SIG-M5 (cell line): ENCODE measurements at places on chromosomes 16 and 17.

- DNase-seq = no peak
These were observed 20.9 kb downstream of the ITGB3 start for GRCh38 chr17:47274319-47275069.

- DNase-seq = no peak
These were observed 7.1 kb downstream of the USP31 start for GRCh38 chr16:23141959-23142740.

- DNase-seq = no peak
These were observed at the start of gene ROGDI for GRCh38 chr16:4801962-4802658. Gene ROGDI, minus strand, starts transcription at chr16:4802633. Its CDS starts 62 bp downstream, at chr16:4802571.

GRCh38 chr16:4954714-4955113, 3.4 kb upstream of the SEC14L5 start:
- no peak for DNase-seq

- no peak for DNase-seq
These were observed 17.5 kb upstream of the GUCY2D start for GRCh38 chr17:7984904-7985303.

- DNase-seq = no peak
These were observed 149.7 kb downstream of the SNX29 start for GRCh38 chr16:12126091-12126806.

- no peak for DNase-seq
These were observed 91.3 kb upstream of the ZNF750 start for GRCh38 chr17:82930924-82931698.

DNA sequence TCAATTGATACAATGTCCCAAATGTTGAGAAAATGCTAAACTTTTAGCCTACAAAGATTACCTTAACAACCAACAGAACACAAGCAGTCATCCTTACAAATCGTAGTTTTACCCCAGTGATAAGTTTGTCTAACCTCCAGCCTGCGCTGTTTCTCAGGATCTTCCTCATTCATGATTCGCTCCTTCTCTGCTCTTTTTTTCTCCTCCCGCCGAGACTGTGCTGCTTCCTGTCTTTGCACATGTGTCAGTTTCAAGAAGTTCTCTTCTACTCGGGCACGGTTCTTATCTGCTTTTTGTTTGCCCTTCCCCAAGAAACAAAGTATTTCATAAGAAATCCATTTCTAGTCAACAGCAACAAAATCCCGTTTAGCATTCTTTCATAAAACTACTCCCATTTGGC, 10.2 kb upstream of the STRADA start:
- no peak for DNase-seq

GRCh38 chr17:64599187-64599676, 62.9 kb downstream of the SMURF2 start:
- DNase-seq = no peak

DNA sequence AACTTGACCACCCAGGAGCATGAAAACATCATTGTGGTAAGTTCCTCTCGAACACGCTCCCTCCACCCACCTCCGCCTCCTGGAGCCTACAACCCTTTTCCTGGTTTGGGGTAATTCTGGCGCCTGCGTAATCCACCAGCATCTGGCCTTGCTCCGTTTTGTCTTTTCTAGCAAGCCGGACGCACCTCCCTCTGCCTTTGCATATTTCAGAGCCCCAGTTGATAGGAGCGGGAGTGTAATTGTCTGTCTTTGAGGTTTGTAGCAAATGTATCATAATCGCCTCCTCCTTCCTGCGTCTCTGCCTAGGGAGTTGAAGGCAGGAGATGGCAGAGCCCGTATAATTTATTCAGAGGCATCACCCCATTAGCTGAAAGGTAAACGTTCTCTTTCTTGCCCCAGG, 121.3 kb upstream of the PLCG2 start:
- no peak for DNase-seq

DNA sequence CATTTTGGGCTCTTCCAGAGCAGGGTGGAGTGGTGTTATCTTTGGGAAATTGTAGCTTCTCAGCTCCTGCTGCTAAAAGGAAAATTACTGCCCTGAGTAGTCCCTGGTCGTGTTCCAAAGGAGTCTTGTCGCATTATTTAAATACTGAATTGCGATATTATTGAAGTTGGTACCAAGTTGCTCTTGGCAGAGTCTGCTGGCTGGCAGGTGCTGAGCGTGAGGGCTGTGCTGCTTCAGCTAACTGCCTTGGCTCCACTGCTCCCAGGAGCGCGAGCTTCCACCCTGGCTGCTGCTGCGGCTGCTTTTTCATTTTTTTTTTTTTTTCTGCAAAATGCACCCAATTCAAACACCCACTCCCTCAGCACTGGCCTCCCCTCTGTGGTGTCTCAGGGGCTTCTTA, 289.8 kb downstream of the MAF start:
- DNase-seq = no peak

DNA sequence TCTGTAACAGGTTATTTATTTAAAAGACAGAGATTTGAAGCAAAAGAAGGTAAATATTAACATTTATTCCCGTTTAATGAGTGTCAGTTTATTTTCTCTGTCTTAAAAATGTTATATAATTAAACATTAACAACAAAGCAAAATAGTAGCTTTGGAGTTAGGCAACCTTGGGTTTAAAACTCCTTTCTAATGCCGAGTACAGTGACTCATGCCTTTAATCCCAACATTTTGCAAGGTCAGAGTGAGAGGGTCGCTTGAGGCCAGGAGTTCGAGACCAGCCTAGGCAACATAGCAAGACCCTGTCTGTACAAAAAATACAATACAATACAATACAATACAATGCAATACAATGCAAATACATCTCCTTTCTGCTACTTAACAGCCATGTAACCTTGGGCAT, 128.7 kb downstream of the CHD9 start:
- DNase-seq = no peak
